ENCODE measurements at places on chromosomes 16 and 17.

- no peak for DNase-seq
Measured at GRCh38 chr16:74305978-74306784, 9.6 kb downstream of the PSMD7 start.

DNA sequence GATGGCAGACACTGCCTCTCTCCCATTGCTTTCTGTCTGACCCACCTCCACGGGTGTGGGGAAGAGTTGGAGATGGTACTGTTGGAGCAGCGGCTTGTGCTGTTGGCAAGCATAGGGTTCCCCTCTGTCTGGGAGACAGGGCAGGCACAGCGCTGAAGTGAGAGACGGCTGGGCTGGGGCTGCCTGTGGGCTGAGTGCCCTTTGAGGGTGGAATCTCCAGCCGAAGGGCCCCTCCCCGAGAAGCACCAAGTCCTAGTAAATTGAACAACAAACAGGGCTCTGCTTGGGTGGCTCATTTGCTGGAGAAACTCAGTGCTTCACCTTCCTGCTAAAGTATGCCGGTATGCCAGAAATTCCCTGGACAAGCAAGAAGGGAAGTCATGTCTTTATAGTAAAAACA is 79.7 kb downstream of the KSR1 start:
- DNase-seq = no peak

GRCh38 chr17:32777436-32777835 is 99.5 kb downstream of the MYO1D start:
- no peak for DNase-seq

DNA sequence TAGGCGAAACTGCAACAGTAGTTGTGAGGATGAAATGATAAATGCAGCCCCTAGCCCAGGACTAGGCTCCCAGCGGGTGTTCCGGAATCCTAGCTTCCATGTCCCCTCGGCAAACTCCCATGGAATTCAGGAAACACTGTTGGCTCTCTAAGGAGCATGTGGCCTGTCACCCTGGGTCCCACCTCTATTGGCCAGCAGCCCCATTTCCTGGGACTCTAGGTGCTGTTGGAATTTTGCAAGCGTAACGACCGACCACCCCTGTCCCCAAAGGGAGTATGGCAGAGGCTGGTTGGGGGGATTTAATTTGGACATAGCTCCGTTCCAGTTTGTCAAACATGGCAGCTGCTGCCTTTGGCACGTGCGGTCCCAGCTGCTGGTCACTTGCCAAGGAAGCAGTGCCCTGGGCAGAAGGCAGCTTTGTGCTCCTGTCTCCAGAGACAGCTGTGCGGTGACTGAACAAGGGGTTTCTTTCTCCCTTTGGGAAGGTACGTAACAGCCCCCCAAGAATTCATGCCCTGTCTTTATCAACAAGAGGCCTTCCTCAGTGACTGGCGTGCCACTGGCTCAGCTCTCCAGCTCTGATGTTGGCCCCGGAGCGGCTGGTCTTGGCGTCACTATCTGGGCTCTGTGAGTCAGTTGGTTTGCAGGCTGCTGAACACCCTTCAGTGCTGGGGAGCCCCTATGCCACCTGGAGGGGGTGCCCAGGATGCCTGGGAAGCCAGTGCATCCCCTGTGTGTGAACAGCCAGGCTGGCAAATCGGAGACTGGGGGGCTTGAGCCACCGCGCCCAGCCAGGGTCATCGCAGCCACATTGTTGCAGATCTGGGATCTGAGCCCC is 235.2 kb upstream of the TNRC6C start:
- DNase-seq = no peak

DNA sequence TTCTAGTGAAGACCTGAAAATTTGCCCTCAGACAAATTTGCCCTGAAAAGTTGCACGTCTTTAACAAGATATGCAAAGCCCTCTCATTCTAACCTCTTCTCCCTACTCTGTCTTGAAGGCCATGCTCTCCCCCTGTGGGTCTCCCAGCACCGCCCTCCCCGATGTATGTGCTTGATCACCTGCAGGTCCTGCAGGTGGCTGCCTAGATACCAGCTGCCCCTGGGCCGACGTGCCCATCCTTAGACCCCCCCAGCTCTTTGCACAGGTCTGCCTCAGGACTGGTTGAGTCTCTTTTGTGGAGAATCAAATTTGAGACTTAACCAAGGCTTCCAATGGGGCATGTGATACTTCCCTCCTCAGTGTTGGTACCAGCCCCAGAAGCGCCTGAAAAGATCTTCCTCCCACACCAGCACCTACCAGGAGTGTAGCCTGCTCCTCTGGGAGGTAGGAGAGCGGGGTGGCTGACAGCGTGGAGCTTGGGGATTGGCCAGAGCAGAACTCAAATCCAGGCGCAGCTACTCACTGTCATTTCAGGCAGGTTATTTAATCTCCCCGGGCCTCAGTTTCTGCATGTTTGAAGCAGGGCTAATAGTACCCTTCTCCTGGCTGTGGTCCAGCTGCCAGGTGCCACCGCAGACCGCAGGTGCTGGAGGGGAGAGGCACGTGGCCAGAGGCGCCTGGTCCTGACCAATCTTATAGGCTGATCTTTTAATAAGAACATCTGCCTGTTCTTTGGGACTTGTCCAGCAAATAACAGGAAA is 4.5 kb upstream of the MRPL38 start:
- DNase-seq = no peak

GRCh38 chr16:67000384-67001351 is 12.3 kb downstream of the CES4A start:
- no peak for DNase-seq

DNA sequence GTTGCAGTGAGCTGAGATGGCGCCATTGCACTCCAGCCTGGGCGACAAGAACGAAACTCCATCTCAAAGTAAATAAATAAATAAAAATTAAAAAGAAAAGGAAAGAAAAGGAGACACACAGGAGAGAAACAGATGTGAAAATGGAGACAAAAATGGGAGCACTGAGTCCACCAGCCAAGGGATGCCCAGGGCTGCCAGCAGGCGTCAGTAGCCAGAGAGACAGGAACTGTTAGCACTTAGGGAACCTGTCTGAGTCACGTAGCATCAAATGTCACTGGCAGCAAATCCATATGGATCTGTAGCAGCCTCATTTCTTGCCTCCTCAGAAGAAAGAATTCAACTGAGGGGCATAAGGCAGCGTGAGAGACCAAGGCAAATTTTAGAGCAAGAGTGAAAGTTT is 79.7 kb downstream of the CYLD start:
- DNase-seq = no peak

- DNase-seq = no peak
Measured at GRCh38 chr17:2952174-2952845, 111.1 kb downstream of the OR1D5 start.

DNA sequence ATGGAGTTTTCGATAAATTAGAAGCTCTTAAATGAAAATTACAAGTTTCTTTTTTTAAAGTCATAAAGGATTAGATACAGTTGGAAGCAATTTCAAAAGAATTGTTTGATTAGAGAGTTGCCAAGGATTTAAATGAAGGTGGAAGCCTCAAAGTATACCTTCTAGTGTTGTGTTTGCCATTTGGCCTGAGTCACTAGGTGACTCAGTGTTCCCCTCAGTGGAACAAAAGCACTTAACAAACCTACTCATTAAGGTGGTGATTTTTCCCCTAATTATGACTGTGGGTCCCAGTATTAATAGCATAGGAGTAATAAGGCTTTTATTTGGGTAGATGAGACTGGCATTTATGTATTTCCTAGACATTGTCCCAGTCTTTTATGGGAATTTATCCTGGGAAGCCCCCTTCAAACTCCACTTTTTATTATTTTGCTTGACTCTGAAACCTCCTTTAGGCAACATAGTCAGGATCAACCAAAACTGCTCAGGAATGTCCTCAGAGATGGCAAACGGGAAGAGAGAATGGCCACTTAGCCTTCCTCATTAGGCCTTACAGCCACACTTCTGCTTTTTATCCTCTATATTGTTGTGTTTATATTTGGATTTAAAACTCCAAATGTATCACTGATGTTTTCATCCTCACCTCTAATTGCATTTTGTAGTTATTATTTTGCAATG is 161.0 kb downstream of the FTO start:
- DNase-seq = no peak

DNA sequence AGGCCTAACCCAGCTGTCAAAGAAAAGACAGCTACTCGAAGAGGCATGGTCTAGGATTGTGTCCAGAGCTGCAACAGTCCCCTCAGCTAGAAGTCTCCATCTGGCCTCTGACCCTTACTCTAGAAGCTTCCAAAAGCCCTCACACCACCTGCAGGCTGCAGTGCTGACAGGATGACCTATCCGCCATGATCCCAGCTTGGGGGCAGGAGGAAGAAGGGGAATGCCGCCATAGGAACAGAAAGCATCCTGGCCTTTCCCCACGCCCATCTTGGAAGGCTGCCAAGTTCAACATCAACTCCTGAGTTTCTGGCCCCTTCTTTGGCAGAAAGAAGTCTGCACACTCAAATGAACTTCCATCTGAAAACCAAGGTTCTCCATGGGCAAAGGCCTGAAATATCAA is 3.1 kb upstream of the KRT36 start:
- DNase-seq = no peak

DNA sequence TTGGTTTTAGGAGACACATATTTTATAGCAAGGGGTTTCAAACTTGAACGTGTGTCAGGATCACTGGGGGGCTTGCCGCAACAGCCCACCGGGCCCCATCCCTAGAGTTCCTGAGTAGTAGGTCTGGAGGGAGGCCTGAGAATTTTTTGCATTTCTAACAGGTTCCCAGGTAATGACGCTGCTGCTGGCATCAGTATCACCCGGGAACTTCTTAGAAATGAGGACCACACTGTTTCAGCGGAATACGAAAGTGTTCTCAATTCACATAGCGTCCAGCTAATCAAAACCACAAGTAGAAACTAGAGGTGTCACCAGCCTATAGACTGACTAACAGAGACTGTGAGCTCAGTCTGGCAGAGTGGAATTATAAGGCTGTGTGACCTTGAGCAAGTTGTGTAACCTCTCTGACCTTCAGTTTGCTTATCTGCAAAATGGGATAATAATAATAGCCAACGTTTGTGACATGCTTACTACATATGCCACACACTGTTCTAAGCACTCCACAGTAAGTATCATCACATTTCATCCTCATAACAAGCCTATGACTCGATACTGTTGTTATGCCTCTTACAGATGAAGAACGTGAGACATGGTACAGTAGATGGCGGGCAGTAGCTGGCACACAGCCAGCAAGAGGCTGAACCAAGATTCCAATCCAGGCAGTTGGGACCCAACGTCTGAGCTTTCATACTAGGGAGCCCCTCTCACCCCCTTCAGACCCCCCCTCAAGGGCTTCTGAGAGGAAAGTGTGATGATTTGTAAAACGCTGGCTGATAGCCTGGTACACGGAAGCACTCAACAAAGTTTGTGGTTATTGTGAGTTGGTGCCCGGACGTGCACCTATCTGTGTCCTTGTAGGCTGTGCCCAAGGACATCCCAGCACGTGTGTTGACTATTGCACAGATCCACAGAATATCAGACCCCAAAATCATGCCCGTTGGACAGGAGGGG is 4.6 kb upstream of the ICAM2 start:
- DNase-seq = peak; percentile 8

- no peak for DNase-seq
Measured at GRCh38 chr17:4743898-4744297, 4.2 kb upstream of the CXCL16 start.
